ENCODE measurements at places on chromosomes 4 and X.

GRCh38 chr4:175306436-175306835 is 388.3 kb downstream of the ADAM29 start:
- no peak for DNase-seq

- no peak for DNase-seq
Measured at GRCh38 chr4:73701116-73701515, 39.3 kb upstream of the CXCL8 start.

DNA sequence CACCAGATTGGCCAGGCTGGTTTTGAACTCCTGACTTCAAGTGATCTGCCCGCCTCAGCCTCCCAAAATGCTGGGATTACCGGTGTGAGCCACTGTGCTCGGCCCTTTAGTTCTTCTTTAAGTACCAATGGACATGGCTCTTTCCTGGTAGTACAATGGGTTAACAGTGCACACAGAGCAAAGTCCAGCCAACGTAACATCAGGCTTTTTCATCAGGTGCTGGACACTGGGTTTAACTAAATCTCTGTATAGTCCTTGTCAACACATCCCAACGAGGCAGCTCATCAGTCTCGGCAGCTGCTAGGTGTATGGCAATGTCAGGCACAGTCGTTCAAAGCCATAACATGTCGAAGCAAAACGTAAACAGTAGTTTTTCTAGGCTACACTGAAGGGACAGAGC is 93.8 kb downstream of the HDAC8 start:
- no peak for DNase-seq

- DNase-seq: no peak
Measured at GRCh38 chr4:128347175-128347868, 59.7 kb upstream of the PGRMC2 start.

DNA sequence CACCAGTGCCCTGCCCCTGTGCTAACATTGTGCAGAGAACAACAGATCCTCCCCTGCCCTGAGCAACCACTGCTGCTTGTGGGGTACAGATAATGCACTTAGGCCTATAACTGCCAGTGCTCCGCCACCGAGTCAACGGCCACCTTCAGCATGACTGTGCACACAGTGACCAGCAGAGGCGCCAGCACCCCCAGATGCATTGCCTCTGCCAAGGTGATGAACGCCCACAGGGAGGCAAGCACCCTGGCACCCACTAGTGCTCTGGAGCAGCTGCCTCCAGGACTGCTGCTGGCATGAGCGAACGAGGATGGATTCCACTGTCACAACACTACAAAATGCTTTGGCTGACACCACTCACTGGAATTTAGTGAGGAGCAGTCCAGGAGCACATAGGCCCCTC is 38.2 kb downstream of the SPIN2B start:
- no peak for DNase-seq

GRCh38 chr4:25861280-25861950 is 1.4 kb downstream of the SEL1L3 start:
- no peak for DNase-seq

DNA sequence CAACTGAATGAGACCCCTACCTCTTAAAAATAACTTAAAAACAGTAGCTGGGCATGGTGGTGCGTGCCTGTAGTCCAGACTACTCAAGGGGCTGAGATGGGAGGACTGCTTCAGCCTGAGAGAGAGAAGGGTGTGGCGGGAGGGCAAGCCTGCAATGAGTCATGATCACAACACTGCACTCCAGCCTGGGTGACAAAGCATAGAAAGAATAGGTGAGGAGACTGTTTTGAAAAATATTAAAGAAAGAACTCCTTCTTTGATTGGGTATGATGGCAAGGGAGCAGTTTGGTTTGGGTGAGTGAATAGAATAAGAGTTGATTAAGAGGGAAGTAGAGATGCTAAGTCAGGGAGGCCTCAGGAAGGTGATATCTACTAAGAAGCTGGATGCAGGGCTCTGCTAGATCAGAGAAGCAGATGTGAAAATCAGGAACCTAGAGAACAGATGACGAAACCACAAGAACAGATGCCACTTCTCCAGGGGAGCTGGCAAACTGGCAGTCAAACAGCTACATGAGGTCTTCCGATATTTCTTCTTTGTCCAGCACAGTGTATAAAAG is 318.6 kb downstream of the OPHN1 start:
- DNase-seq: no peak
